Head of caudate nucleus (tissue), 42 donors: ENCODE measurements at places on chromosomes 3 and 15.

DNA sequence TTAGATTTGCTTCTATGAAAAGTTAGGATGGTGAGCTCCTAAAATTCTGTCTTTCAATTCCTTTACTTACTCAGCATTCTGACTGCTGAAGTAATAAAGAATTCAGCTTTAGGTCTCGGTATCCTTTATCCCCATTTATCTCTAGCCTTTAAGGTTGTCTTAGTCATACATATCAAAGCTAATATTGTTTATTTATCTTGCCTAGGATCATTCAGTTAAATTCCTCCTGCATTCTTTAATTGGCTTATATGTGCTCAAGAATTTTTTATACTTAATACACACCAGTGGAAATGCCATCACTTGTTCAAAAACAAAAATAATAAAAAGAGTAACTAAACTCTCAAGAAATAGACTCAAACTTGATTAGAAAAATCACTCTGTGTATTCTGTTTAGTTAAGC is 507.0 kb downstream of the ZPLD1 start:
- DNase-seq: no peak

GRCh38 chr15:86690566-86690965 is 610.9 kb downstream of the AGBL1 start:
- no peak for DNase-seq

DNA sequence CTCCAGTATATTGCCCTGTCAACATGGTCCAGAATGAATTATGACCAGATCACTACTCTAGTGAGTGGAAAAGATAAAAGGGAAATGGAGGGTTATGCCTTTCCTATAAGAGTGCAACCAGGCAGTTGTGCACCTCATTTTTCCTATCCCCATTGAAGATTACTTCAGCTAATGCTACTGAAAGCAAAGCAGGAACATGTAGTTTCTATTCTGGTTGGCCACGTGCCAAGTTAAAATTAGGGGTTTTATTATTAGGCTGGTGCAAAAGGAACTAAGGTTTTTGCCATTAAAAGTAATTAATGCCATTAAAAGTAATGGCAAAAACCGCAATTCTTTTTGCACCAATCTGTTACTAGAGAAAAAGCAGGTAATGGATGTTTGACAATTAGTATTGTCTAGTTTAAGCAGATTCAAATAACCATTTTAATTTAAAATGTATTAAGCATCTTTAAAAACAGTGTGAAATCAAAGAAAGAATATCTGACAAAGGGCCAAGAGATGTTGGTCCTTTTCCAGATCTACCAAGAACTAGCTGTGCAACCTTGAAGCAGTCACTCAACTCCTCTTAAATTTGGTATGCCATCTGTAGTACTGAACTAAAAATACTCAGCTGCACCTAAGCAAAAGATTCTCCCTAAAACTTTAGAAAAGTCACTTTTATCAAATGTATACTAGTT is 567.5 kb upstream of the CCDC54 start:
- no peak for DNase-seq

GRCh38 chr3:163364717-163365116 is 1713.6 kb downstream of the SI start:
- no peak for DNase-seq

GRCh38 chr15:64305261-64305660 is 50.7 kb downstream of the CSNK1G1 start:
- DNase-seq: no peak

DNA sequence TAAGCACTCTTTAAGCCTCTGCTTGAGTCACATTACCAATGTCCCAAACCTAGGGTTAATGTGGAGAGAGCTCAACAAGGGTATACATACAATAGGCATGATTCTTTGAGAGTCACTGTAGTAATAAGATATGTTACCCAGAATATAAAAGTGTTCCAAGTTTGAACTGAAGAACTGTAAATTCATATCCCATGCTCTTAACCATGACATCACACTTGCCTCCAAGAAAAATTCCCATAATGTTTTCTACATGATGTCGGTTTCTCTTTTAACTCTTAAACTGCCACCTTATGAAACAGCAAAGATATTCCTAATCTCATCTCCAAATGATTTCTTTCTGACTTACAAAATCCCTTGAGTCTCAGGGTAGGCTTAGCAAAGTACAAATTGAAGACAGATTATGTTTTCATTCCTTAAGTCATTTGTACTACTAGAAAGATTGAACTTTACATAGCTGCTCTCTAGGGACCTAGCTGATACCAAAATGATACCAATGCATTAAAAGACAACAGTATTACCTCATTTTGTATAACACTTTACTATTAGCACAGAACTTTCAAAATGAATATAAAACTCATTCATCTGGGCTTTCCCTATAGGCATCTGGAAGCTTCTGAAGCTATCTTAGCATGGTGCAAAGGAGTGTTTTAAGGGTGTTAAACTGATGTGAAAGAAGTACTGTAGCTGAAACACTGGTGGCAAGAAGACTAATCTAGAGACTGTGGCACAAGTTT is 127.1 kb downstream of the KCNMB2 start:
- no peak for DNase-seq

DNA sequence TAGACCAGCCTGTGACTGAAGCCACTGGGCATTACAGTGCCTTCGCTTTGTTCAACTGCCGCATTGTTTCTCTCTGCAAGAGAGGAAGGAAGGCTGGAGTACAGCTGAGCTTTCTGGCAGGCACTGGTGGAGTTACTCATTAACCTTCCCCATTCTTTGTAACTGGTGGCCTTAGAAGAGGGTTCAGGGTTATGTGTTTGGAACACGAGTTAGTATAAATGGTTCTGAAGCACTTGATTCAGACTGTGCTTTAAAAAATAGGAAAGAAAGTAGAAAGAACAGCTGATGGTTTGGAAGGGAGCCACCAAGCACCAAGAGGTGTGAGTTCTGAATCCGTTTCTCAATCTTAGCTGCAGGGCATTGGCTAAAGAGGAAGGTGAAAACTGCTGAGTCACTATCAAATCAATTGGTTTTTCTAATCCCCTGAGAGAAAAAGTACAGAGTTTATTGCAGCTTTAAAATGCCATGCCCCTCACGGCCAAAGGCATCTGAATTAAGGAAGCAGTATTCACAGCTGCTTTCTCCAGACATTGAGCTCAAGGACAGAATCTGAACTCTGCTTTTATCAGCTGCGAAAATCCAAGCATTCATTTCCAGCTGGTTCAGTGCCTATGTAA is 3.6 kb downstream of the HGD start:
- DNase-seq: peak; percentile 26

DNA sequence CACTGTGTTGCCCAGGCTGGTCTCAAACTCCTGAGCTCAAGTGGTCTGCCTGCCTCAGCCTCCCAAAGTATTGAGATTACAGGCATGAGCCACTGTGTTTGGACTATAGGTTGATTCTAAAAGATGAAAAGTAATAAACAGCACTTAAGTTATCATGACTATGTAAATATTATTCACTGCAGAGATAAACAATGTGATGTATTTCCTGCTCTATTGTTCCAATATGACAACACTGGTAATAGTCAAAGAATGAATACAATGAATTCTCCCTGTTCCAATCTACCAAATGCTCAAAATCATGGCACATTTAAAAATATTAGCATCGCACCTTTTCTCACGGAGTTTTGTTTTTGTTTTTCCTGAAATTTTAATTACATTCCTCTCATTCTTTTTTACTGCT is 36.8 kb upstream of the TBL1XR1 start:
- DNase-seq: no peak

DNA sequence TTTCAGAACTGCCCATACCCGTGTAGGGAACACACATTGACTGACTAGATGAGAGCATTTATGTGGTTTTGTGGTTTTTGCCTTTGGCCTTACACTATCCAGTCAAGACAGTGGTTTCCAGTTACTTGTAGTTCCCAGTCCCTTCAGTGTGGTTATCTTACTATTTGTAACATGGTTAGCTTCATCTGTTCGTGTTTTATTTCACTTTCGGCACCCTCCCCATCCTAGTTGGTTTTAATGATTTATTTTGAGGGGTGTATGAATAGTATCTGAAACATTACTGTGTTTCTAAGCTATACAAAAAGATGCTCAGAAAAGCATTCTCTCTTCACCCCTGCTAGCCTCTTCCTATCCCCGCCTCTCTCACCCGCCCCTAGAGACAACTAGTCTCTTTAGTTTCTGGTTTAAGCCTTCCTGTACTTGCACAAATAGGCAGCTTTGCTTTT is 14.1 kb downstream of the LYSMD4 start:
- DNase-seq: no peak

DNA sequence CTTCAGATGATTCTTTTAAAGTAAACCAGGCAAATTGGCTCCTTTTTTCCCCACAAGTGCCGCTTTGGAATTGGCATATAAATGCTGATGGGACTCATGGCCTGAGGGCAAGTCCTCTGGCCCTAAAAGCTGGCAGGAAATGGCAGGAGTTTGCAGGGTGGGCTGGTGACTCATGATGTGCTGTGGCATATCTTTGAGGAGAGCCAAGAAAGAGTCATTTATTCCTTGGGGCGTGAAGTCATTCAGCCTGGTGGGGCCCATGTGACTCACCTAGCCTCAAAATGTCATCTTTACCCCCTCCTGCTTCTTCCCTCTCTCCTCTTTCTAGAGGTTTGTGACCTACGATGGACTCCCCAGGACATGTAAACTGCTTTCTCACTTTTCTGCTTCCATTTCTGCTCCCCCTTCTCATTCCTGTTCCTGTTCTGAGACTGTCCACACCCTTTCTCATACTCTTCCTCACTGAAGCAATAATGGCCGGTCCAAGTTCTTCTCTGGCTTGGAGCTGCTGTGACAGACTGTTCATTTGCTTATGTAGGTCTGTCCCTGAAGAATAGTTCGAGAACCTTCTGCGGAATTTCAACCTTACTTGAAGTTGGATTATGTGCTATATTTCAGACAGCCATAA is 326.1 kb downstream of the SATB1 start:
- DNase-seq: no peak

DNA sequence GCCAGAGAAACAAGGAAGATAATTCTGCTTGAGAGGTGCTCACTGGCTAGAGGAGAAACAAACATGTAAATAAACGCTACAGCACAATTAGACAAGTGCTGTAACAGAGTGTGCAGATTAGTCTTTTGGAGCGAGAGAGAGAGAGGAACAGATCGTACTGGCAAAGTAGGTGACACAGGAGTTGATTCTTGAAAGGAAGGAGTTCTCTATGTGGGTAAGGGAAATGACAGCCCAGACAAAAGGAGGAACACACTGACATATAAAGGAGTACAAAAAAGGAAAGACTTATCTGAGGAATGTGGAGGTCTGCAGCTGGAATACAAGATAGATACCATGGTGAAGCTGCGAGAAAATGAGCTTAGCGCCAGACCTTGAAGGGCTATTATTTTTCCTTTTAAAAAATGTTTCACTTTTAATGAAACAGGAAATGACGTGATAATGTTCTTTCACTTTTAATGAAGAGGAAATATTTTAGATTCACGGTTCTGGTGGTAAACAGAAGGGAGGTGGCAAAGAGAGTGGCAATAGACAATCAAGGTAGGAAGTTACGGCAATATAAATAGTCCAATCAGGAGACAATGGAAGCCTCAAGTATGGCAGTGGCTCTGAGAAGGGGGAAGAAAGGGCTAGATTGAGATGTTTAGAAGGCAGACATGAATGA is 202.9 kb downstream of the VPS13C start:
- no peak for DNase-seq

DNA sequence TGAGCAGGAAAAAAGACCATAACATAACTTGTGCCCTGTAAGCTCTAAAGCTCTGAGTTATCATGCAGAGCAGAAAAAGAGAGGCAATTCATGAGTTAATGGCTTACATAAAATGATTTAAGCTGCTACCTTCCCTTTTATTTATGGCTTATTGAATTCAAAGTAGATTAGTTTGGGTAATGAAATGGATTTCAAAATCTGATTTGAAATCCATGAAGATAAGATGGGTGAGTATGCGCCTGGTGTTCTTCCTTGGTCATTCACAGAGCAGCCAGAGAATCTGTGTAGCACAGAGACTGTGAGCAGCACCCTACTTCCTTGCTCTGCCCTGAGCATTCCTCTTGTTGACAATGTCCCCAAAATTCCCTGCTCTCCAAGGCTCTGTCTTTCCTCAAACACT is 36.2 kb upstream of the MRPL3 start:
- DNase-seq: no peak
